ENCODE measurements at places on chromosomes 4 and X.

DNA sequence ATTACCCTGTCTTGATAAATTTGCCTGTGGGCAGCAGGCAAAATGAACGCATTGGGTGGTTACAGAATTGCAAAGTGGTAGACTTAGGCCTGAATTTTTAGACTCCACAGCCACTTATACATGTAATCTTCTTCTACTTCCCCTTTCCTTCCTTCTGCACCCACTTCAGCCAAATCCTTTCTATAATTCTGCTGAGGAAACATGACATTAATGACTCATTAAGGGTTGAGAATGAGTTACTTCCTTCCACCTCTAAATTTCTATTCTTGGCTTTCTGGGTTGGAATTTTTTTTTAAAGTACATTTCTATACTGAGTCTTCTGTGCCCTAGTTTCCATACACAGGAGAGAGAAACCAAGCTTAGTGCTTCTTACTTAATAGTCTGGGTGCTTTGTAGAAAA lies 10.1 kb downstream of the PAPSS1 start:
- no peak for DNase-seq

DNA sequence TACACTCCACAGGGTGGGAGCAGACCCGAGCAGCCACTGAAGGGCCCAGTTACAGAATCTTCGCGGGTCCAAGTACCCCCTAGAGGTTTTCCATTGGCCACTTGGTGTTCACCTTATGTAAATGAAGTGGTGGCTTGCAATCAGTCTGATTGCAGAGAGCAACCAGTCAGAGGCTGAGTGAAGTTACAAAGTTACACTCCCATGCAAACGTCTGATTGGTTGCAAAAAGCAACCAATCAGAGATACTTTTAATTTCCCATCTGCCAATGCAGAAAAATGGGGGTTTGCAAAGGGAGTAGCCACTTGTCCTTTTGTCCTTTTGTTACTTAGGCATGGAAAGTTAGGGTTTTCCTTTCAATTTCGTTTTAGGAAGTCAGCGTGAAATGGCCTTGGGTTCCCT lies 27.0 kb upstream of the NKAP start:
- no peak for DNase-seq

DNA sequence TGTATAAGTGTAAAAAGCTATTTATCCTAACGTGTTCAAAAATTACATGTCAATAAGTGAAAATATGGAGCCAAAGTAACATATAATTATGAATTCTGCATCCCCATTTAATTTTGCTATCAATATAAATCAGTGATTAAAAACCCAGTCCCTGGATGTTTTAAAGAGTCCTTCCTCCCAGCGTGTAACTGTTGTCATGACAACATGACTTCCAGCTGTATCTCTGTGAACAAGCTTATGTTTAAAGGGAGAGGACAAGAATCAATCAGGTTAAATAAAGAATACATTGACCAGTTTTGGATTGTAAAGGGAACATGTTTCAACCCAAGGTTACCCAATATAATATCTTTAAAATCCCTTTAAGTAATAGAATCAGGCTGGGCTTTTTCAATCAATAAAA lies 219.7 kb downstream of the NSUN7 start:
- no peak for DNase-seq

DNA sequence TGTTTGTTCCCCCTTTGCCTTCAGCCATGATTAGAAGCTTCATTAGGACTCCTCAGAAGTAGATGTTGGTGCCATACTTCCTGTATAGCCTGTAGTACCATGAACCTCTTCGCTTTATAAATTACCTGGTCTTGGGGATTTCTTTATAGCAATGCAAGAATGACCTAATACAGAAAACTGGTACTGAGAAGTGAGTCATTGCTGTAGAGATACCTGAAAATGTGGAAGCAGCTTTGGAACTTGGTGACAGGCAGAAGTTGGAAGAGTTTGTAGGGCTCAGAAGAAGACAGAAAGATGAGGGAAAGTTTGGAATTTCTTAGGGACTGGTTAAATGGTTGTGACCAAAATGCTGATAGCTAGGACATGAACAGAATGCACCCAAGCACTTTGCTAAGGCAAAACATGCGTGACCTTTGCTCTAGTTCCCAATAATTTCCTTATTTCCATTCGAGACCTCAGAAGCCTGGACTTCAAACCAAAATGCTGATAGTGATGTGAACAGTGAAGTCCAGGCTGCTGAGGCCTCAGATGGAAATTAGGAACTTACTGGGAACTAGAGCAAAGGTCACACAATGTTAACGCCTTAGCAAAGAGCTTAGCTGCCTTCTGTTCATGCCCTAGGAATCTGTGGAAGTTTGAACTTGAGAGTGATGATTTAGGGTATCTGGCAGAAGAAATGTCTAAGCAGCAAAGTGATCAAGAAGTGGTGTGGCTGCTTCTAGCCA lies 3.0 kb upstream of the USP46 start:
- no peak for DNase-seq

DNA sequence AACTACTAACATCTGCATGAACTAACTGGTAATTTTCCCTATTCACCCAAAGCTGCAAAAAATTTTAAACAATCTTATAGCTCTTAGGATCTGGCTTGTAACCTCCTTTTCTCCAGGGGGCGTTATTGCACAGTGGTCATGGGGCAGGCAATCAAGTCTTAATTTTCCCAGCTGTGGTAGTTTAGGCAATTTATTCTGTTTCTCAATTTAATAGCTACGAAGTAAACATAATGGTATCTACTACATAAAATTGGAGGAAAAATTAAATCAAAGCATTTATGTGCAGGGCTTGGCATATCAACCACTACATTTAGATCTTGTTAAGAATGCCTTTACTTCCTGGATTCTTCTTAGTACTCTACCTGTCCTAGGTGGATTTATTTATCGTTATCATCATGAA lies 137.4 kb upstream of the GUCY1A1 start:
- DNase-seq: no peak

GRCh38 chrX:53047228-53047627 lies 1.4 kb upstream of the GPR173 start:
- DNase-seq: no peak

- DNase-seq: no peak
Observed at GRCh38 chrX:103779141-103779789, 2.6 kb downstream of the PLP1 start.

DNA sequence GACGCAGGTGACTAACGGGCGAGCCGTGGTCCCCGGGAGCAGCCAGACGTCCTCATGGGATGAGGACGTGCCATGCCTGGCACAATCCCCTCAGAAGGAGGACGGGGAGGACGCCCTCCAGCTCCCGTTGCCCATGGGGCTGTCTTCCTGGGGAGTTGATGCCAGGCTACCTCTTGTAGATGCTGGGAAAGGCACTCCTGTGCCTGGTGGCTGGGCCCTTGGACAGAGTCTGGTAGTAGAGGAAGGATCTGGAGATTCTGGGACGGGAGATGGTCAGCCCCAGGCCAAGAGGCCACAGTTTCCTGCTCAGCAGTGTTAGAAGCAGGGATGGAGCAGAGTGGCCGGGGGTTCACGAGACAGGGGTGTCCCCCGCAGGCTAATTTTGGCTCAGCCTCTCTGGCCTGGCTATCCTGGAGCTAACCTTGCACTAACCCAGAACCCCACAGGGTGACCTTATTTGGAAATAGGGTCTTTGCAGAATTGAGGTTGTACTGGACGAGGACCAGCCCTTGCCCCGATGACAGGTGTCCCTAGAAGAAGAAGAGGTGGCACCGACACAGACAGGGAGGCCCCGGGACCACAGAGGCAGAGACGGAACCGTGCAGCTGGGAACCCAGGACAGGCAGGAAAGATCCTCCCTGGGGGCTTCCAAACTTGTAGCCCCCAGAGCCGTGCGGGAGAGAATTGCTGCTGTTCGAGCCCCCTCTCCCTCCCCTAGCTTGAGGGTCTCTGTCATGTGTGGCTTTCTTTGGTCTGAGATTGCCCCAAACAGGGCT lies 50.1 kb upstream of the ADRA2C start:
- DNase-seq: no peak

- no peak for DNase-seq
Observed at GRCh38 chr4:114907568-114907967, 205.9 kb downstream of the NDST4 start.

DNA sequence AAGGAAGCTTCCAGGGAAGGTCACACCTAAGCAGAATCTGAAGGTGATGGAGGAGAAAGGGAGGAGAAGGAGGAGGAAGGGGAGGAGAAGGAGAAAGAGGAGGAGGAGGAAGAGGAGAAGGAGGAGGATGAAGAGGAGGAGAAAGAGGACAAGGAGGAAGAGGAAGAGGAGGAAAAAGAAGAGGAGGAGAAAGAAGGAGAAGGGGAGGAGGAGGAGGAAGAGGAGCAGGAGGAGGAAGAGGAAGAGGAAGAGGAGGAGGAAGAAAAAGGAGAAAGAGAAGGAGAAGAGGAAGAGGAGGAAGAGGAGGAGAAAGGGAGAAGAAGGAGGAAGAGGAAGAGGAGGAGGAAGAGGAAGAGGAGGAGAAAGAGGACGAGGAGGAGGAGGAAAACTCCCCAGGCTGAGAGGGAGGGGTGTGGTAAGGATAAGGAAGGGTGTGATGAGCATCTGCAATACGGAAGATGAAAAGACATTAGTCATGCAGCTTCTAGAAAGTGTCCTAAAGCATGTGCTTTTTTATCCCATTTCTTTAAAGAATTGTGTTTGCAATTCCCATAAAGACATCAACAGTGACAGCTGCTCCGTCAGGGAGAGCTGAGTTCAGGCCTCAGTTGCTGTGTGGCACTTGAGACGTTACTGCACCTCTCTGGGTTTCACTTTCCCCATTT lies 41.1 kb downstream of the CRMP1 start:
- no peak for DNase-seq

- DNase-seq: no peak
Observed at GRCh38 chr4:26062215-26062614, 148.2 kb downstream of the SMIM20 start.

- DNase-seq: no peak
Observed at GRCh38 chr4:142696334-142697122, 149.6 kb downstream of the INPP4B start.

GRCh38 chr4:12053966-12054365 lies 625.3 kb upstream of the HS3ST1 start:
- no peak for DNase-seq

Measured in fibroblast of skin of left biceps (primary cell).